ENCODE measurements at places on chromosomes 16 and 17.
A peak's percentile ranks its signal among the peaks of the same experiment; 100 is the strongest.

GRCh38 chr16:67718668-67719047 lies 458 bp downstream of the GFOD2 start:
- DNase-seq: no peak

GRCh38 chr16:52209227-52209626 lies 337.7 kb downstream of the TOX3 start:
- DNase-seq: no peak

- no peak for DNase-seq
Observed at GRCh38 chr17:34009912-34010311, 245.2 kb upstream of the CCL2 start.

DNA sequence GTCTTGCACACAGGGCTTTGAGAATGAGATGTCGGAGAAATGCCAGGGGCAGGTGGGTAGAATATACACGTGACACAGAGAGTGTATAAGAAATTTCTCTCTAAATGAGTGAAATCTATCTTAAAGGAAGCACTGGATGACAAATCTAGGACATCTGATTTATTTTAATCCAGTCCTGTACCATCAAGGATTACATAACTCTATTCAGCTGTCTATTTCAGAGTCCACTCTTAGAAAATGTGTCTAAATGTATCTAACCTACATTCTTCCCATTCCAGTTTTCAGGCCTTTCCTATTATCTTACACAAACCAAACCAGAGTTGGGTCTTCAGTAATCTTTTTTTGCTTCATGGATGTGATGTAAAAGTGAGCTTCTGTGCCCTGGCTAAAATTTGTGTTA lies 181.9 kb downstream of the CNTNAP4 start:
- no peak for DNase-seq

- DNase-seq: peak; percentile 50
Observed at GRCh38 chr16:80725566-80726162, 78.7 kb downstream of the CDYL2 start.

DNA sequence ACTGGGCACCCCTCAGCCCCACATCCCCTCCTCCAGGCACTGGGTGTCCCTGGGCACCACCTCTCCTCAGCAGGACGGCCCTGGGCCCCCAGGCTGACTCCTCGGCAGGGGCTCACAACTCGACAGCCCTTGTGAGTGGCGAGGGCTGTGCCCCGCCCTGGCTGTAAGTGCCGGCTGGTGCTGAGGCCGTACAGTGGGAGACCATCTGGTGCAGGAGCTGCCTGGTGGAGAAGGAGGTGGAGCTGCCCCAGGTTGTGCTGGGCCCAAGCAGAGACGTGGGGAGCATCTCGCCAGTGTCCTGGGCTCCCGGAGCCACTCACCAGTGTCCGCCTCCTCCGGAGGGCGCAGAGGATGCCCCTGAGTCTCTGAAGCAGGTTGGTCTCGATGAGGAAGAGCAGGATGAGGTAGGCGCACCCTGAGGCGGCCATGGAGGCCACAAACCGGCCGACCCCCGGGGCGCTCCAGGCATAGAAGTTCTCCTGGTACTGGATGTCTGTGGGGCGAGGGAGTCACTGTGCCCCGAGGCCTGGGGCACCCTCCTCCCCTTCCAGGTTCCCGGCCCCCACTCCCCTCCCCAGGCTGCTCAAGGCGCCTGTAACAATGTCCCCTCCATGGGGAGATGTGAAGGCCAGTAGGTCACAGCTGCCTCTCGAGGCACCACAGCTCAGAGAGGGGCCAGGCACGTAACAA lies 15.1 kb upstream of the RNPS1 start:
- DNase-seq: no peak

- DNase-seq: peak; percentile 65
Observed at GRCh38 chr17:17356149-17356930, 53.2 kb downstream of the NT5M start.
